ENCODE measurements at places on chromosomes 16 and 17. TPM values are rescaled to one million over a fixed set of nuclear protein-coding genes. Genes with fewer than 3 reads are reported as not detected.
A peak's percentile ranks its signal among the peaks of the same experiment; 100 is the strongest.

DNA sequence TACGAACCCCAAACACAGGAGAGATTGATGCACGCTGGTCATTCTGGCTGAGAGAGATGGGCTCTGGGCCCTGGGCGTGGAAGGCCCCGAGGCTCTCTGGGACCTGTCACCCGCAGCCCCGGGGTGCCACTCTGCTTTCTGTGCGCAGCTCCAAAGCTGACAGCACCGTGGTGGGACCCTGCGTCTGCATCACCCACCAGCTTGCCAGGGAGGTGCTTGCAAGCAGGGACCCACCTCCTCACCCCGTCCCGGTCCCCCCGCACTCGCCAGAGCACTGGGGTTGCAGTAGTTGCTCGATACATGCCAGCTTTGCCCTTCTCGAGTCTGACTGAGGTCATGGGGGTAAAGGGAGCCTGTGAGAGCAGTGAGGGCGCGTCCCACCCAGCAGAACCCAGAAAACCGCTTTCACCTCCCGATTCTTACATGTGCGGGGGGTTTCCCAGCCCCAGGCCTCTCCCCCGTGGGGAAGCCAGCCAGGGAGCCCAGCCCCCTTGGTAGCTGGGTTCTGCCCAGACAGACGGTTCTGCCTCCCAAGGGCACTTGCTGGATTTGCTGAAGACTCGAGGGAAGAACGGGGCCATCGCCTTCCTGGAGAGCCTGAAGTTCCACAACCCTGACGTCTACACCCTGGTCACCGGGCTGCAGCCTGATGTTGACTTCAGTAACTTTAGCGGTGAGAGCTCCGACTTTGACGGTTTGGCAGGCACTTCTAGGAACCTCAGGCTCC lies 12.5 kb downstream of the CARD14 start:
- DNase-seq = no peak
- H3K27me3 ChIP-seq = peaks cover 32% of the 10 kb centered on the region
- no peaks in the 10 kb centered on the region for H3K36me3 ChIP-seq
- H3K4me1 ChIP-seq = no peaks in the 10 kb centered on the region
- H3K4me3 ChIP-seq = no peak overlapping the region

- no peaks in the 10 kb centered on the region for H3K27me3 ChIP-seq
- H3K36me3 ChIP-seq = no peaks in the 10 kb centered on the region
- DNase-seq = peak; percentile 36
- no peaks in the 10 kb centered on the region for H3K4me1 ChIP-seq
Observed at GRCh38 chr17:50816771-50817751, 18.3 kb upstream of the WFIKKN2 start.

GRCh38 chr16:9978160-9978725 lies 204.0 kb downstream of the GRIN2A start:
- H3K4me1 ChIP-seq = no peaks in the 10 kb centered on the region
- no peak overlapping the region for H3K4me3 ChIP-seq
- H3K27me3 ChIP-seq = no peaks in the 10 kb centered on the region
- no peak for DNase-seq

DNA sequence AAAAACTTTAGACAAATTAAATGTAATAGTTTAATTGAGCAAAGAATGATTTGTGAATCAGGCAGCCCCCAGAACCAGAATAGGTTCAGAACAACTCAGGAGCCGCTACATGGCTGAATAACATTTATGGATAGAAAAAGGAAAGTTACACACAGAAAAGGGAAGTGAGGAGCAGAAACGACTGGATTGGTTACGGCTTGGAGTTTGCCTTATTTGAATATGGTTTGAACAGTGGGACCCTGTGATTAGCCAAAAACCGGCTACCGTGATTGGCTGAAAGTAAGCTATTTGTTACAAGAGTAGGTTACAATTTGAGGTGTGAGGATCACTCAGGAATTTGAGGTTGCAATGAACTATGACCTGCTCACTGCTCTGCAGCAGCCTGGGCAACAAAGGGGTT lies 1139.8 kb downstream of the CDH11 start:
- H3K36me3 ChIP-seq = no peaks in the 10 kb centered on the region
- H3K27me3 ChIP-seq = no peaks in the 10 kb centered on the region
- H3K27ac ChIP-seq = no peak overlapping the region
- H3K4me1 ChIP-seq = no peaks in the 10 kb centered on the region
- no peak for DNase-seq

DNA sequence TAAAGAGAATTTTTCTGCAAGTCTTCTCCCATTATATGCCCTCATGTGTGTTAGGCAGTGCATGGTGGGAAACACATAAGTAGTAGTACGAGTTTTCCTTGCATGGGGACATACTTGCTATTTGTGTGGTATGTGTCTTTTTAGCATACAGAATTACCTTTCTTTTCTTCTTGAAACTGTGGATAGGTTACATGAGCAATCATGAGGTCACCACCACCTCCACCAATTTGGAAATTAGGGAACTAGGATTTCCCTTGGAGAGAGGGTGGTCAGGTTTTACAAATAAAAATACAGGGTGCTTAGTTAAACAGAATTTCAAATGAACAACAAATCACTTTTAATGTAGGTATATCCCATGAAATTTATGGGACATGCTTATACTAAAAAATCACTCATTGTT lies 16.3 kb upstream of the AMZ2 start:
- H3K27me3 ChIP-seq = no peaks in the 10 kb centered on the region
- no peak for DNase-seq
- no peaks in the 10 kb centered on the region for H3K4me1 ChIP-seq
- H3K36me3 ChIP-seq = peaks cover 8% of the 10 kb centered on the region
- no peak overlapping the region for H3K27ac ChIP-seq
- H3K4me3 ChIP-seq = no peak overlapping the region

- no peaks in the 10 kb centered on the region for H3K4me1 ChIP-seq
- no peak overlapping the region for H3K4me3 ChIP-seq
- DNase-seq = no peak
Observed at GRCh38 chr16:60674241-60674640, 1362.0 kb downstream of the CDH8 start.

ABCC11 gene
- 0.25 TPM for total RNA-seq
